Posterior vena cava (tissue), 2 donors: ENCODE measurements at places on chromosomes 16 and 17. TPM values are rescaled to one million over a fixed set of nuclear protein-coding genes. Genes with fewer than 3 reads are reported as not detected.

The ALOX12B gene
- total RNA-seq, result not detected

The FOXL1 gene
- total RNA-seq, result 8.9 TPM

The MGAT5B gene
- 0.88 TPM for total RNA-seq

The RNF227 gene
- total RNA-seq, result 1.5 TPM

The CMTM2 gene
- not detected for total RNA-seq

The KIF22 gene
- 5.9 TPM for total RNA-seq

The SLC35G6 gene
- not detected for total RNA-seq

The TEX14 gene
- 0.10 TPM for total RNA-seq

The ZNF597 gene
- total RNA-seq, result 2.5 TPM

The HS3ST2 gene
- total RNA-seq, result 2.5 TPM

The KRTAP4-9 gene
- total RNA-seq, result not detected

The FZD2 gene
- total RNA-seq, result 12.6 TPM

The RMI2 gene
- 0.67 TPM for total RNA-seq

The FADS6 gene
- not detected for total RNA-seq

The GRAPL gene
- total RNA-seq, result 5.0 TPM

The GPR142 gene
- total RNA-seq, result 0.14 TPM

The TSPAN10 gene
- 0.14 TPM for total RNA-seq

The MYH13 gene
- not detected for total RNA-seq

The RPL27 gene
- total RNA-seq, result 1,110 TPM

The SULT1A4 gene
- total RNA-seq, result 16.6 TPM

The NUFIP2 gene
- 39.6 TPM for total RNA-seq

The PRSS8 gene
- not detected for total RNA-seq

The HEATR9 gene
- total RNA-seq, result not detected

The CCL14 gene
- total RNA-seq, result 104 TPM

The TBC1D3G gene
- total RNA-seq, result not detected

The CA10 gene
- total RNA-seq, result not detected
